Esophagus muscularis mucosa (tissue), 4 donors: ENCODE measurements at places on chromosomes 5 and 9. TPM values are rescaled to one million over a fixed set of nuclear protein-coding genes. Genes with fewer than 3 reads are reported as not detected.

ZNF608 gene
- total RNA-seq: 33.4 TPM

PLPP7 gene
- total RNA-seq: 11.4 TPM

GRCh38 chr5:16134204-16134603 lies 45.4 kb downstream of the MARCHF11 start:
- no peaks in the 10 kb centered on the region for H3K36me3 ChIP-seq
- DNase-seq: no peak
- no peak overlapping the region for H3K27ac ChIP-seq

DNA sequence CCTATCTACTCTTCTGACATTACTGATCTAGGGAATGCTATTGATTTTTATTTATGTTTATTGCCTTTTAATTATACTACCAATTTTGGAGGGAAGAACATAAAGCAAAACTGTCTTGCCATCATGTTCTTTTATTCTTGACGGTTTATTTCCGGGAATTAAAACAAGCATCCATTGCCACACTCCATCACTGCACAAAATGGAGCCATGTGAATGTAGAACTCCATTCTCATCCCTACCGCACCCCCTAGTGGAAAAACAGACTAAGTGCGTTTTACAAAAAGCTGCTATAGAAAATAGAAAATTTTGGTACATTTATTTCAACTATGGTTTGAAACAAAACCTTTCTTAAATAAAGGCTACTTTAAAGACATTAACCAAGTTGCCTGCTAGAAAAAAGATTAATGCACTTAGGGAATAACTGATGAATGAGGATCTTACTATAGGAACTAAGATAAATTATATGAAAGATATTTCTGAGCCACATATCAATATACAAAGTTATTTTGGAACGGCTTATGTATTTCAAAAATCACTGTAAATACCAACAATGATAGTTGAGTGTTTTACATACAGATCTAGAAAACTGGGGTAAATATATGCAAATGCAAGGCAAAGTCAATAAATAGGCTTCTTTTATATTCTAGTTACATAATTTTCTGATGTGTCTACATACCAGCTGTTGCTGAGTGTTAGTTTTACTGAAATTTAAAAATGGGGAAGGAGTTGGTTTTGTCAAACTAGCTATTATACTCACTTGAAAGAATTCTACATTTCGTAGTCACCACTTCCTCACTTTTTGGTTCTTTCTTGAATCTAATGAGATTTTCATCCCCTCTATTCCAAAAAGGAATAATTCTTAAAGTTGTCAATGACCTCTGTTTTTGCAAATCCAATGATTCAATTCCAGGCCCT lies 26.5 kb downstream of the OXCT1 start:
- H3K27me3 ChIP-seq: no peaks in the 10 kb centered on the region
- H3K4me1 ChIP-seq: no peaks in the 10 kb centered on the region
- H3K27ac ChIP-seq: no peak overlapping the region
- DNase-seq: no peak
- no peak overlapping the region for H3K4me3 ChIP-seq

DNA sequence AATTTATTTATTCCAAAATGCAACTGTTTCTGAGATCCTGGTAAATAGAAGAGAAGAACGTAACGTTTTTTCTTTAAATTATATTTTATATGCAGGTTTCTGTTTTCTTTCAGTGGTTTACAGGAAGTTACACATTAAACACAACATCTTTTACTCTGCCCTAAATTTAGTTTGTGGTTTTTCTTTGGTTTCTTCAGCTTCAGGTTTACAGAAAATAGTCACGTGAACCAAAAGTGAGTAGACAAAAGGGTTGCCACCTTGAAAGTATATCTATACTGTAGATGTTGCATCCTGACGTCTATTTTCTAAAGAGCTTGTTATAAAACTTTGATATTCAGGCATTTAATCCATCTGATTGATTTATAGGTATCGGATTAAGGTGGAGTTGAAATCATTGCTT lies 1236.6 kb downstream of the MAT2B start:
- no peaks in the 10 kb centered on the region for H3K4me1 ChIP-seq
- no peak overlapping the region for H3K27ac ChIP-seq
- H3K36me3 ChIP-seq: no peaks in the 10 kb centered on the region
- H3K4me3 ChIP-seq: no peak overlapping the region

PCDHGA11 gene
- 5.8 TPM for total RNA-seq

GRCh38 chr5:138354926-138355378 lies 2.5 kb downstream of the KDM3B start:
- H3K27ac ChIP-seq: peak overlapping the region; percentile 96
- H3K4me3 ChIP-seq: peak overlapping the region; percentile 91
- peaks cover under 1% of the 10 kb centered on the region for H3K36me3 ChIP-seq
- peaks cover 46% of the 10 kb centered on the region for H3K4me1 ChIP-seq
- no peak for DNase-seq

- H3K4me1 ChIP-seq: no peaks in the 10 kb centered on the region
- no peaks in the 10 kb centered on the region for H3K27me3 ChIP-seq
- H3K4me3 ChIP-seq: no peak overlapping the region
- H3K27ac ChIP-seq: no peak overlapping the region
- no peaks in the 10 kb centered on the region for H3K36me3 ChIP-seq
These were observed 1993.4 kb downstream of the EFNA5 start for GRCh38 chr5:105677291-105677690.

DNA sequence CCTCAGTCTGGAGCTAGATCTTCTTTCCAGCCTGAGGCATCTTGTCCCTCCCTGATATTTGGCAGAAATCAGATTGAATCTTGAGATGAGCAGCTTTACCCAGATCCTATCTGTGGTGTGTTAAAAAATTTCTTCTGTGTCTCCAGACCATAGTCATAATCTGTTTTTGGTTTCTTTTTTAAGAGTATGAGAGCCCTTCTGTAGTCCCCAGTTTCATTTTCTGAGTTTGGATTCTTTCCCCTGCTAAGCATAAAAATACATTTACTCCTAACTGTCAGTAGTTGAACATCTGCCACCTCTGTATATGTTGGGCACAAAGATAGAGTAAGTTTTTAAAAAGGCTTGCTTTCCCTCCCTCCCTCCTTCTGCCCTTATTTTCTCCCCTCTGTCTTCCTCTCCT lies 137.7 kb downstream of the CNTLN start:
- H3K36me3 ChIP-seq: no peaks in the 10 kb centered on the region
- no peaks in the 10 kb centered on the region for H3K4me1 ChIP-seq
- no peak overlapping the region for H3K4me3 ChIP-seq
- no peak overlapping the region for H3K27ac ChIP-seq

DNA sequence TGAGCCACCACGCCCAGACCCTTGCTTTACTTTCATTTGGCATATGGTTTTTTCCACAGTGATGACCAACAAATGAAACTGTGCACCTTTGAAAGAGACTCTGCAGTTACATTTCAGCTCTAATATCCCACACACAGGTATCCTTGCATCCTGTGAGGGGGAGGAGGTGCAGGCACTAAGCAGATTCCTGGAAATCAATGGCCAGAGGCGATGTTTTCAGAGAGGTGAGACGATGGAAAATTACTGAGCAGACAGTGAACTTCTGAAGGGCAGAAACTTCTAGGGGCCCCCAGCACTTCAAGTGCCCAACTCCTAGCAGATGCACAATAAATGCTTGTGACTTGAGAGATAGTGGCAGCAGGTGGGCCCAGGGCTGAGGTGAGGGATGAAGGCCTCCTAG lies 29.8 kb upstream of the GNE start:
- H3K4me3 ChIP-seq: no peak overlapping the region
- H3K4me1 ChIP-seq: no peaks in the 10 kb centered on the region
- H3K27me3 ChIP-seq: no peaks in the 10 kb centered on the region

DNA sequence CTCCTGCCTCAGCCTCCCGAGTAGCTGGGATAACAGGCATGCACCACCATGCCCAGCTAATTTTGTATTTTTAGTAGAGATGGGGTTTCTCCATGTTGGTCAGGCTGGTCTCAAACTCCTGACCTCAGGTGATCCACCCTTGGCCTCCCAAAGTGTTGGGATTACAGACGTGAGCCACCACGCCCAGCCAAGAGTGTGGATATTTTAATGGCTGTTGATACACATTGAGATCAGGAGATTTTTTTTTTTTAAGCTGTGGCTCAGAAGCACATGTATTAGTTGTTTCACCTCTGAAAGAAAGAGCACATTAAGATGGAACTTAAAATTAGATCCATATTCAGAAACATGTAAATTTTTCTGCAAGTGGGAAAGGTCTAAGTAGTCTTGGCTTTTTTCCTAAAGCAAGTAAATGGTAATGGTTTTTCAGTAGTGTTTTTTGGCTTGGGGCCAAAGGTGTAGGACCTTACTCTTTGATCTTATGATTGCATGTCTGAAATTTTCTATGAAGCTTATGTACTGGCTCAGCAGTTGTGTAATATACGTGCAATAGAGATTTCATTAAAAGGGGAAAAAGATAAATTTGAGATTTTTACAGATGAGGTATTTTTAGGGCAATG lies 9.9 kb downstream of the RBM27 start:
- no peak for DNase-seq
- H3K36me3 ChIP-seq: no peaks in the 10 kb centered on the region
- no peak overlapping the region for H3K27ac ChIP-seq
- peaks cover 38% of the 10 kb centered on the region for H3K4me1 ChIP-seq
- no peaks in the 10 kb centered on the region for H3K27me3 ChIP-seq

DNA sequence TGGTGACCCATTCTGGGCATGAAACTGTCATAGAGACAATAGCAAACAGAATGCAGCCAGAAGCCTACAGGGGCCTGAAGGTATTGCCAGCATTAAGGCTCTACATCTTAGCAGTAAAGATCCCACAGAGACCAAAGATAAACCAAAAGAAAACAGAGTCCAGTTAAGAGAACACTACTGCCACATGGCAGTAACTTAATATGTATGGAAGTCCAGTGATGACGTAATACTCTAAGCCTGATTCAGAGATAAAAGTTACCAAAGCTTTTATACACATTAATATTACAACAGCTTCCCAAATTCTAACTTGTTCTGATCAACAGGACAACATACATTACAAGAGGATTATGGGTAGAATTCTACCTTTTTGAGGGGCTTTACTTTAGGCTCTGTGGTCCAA lies 371.5 kb downstream of the PRELID2 start:
- no peak overlapping the region for H3K27ac ChIP-seq
- no peak overlapping the region for H3K4me3 ChIP-seq
- H3K27me3 ChIP-seq: no peaks in the 10 kb centered on the region
- DNase-seq: no peak
- H3K36me3 ChIP-seq: no peaks in the 10 kb centered on the region

DNA sequence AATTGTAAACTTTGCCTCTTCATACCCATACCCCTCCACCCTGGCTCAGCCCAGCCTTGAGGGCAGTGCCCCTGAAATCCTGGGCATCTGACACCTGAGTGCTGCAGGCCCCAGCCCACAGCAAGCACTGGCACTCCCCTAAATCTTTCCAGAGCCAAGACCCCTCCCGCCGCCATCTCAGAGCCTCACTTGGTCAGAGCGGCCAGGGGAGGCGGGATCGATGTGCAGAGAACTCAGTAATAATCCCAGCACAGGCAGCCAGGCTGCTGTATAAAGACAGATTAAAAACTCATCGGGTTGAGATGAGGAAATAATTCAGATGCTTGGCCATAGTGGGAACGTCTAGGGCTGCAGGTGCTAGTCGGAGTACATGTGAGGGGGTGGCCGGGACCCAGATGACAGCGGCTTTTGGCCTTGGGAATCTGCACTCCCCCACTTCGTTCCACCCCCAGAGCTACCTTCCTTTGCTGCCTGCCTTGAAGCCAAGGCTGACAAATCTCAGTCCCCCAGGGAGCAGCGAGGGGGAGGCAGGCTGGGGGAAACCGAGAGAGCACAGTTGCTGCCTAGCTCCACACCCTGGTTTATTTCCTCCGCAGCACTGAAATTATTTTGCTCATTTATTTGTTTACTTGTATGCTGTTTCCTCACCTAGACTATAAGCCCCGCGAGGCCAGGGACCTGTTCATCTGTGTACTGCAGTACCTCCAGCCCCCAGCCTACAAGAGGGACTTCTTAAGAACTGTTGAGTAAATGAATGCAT lies 19.5 kb upstream of the ARAP3 start:
- H3K4me1 ChIP-seq: peaks cover 22% of the 10 kb centered on the region
- no peak for DNase-seq
- peak overlapping the region; percentile 67 for H3K4me3 ChIP-seq
- no peaks in the 10 kb centered on the region for H3K36me3 ChIP-seq
- no peak overlapping the region for H3K27ac ChIP-seq

- H3K4me1 ChIP-seq: no peaks in the 10 kb centered on the region
- no peaks in the 10 kb centered on the region for H3K27me3 ChIP-seq
- no peak overlapping the region for H3K4me3 ChIP-seq
- no peak for DNase-seq
These were observed 215.3 kb downstream of the SPOCK1 start for GRCh38 chr5:137283801-137284200.

- DNase-seq: no peak
- H3K36me3 ChIP-seq: no peaks in the 10 kb centered on the region
- no peak overlapping the region for H3K27ac ChIP-seq
- peaks cover 51% of the 10 kb centered on the region for H3K4me1 ChIP-seq
These were observed 6.0 kb upstream of the SLC12A2 start for GRCh38 chr5:128077526-128077925.

DNA sequence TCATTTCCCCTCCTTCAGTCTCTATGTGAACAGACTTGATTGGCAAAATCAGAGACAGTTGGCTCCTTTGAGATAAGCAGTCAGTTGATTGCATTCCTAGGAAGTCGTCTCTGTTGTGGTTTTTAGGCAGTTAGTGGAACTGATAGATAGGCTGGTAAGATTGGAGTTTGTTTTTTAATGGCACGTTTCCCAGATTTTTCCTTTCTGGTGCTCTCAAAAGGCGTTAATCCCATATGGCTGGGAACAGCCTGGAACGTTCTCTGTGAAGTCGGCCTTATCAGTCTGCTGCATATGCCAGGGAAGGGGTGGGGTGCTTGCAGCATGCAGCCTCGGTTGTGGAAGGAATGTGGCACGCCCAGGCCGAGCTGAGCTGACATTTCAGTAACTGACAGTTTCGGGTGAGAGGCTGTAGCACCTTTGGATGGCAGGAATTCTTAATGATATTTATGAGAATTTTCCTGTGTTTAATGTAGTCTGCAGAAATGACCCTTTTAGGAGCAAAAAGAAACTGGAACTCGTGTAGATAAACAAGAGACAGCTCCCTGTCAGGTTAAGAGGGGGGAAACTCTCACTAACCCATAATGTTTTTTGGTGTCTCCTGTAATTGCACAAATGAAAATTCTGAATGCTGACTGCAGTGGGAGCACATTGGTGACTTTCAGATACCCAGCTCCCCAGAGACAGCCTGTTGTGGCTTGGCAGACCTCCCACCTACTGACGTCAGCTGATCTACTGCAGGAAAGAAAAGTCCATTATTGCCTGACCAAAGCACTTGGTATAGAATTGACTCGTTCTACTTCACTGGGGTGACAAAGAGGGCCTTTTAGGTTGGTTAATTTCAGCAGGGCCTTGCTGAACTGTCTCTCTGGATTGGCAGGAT lies 6.3 kb downstream of the SPTAN1 start:
- H3K36me3 ChIP-seq: no peaks in the 10 kb centered on the region
- peaks cover 79% of the 10 kb centered on the region for H3K4me1 ChIP-seq
- no peaks in the 10 kb centered on the region for H3K27me3 ChIP-seq
- no peak for DNase-seq
- peak overlapping the region; percentile 0 for H3K4me3 ChIP-seq

GRCh38 chr5:141882594-141883183 lies 4.5 kb upstream of the PCDH1 start:
- H3K4me1 ChIP-seq: peaks cover 59% of the 10 kb centered on the region
- no peak for DNase-seq

- H3K36me3 ChIP-seq: no peaks in the 10 kb centered on the region
- no peaks in the 10 kb centered on the region for H3K27me3 ChIP-seq
- DNase-seq: no peak
- peaks cover 10% of the 10 kb centered on the region for H3K4me1 ChIP-seq
These were observed 240.9 kb downstream of the SYK start for GRCh38 chr9:91042541-91042940.

GRCh38 chr5:155556222-155556621 lies 542.7 kb downstream of the KIF4B start:
- H3K4me3 ChIP-seq: no peak overlapping the region
- H3K36me3 ChIP-seq: no peaks in the 10 kb centered on the region
- no peaks in the 10 kb centered on the region for H3K4me1 ChIP-seq
- DNase-seq: no peak
- no peaks in the 10 kb centered on the region for H3K27me3 ChIP-seq
- H3K27ac ChIP-seq: no peak overlapping the region
